A172 (cell line): ENCODE measurements at places on chromosomes 4 and X.

- DNase-seq, result no peak
Measured at GRCh38 chrX:49192722-49193328, 6.7 kb upstream of the PRICKLE3 start.

DNA sequence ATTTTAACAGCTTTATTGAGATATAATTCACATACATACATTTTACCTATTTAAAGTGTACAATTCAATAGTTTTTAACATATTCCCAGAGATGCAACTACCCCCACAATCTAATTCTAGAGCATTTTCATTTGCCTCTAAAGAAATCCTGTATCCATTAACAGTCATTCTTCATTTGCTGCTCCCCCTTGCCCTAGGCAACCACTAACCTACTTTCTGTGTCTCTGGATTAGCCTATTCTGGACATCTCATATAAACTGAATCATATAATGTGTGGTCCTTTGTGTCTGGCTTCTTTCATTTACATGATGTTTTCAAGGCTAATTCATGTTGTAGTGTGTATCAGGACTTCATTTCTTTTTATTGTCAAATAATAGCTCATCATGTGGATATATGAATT is 105.1 kb upstream of the GRPR start:
- DNase-seq, result no peak

DNA sequence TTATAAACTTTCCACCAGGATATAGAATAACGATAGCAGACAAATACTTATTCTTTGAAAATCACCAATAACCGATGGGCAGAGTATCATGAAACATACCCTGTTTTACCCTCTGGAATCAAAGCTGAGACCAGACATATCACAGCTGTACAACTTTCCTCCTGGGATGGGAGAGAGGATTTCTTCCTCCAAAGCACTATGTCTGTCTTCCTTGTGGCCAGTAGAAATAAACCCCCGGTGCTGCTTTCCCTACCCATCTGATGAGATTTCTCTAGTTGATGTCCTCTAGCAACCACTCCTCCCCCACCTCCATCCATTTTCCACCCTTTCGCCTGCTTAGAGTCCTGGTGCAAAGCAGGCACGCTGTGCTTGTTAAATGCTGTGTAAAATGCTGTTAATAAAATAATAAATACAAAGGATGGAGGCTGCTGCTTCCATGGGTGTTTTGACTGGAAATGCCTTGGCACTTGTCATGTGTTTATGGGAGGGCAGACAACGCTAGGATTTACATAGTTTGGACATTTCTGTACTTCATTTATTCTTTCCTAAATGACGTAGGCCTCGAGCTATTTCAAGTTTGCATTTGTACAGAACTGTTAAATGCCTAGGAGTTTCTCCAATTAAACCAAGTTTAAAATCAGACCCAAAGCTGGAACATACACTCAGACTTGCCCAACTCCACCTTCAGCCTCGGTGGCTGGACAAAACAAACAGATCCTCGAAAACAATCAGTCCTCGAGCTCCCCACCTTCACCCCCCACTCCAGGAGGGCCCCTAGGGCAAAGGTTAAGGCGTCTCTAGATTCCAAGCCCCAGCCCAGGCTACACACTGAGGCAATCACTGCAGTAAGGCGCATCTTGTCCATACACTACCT is 10.1 kb downstream of the BCOR start:
- DNase-seq, result no peak

GRCh38 chr4:113423631-113424030 is 337.9 kb downstream of the CAMK2D start:
- peak; percentile 55 for DNase-seq

DNA sequence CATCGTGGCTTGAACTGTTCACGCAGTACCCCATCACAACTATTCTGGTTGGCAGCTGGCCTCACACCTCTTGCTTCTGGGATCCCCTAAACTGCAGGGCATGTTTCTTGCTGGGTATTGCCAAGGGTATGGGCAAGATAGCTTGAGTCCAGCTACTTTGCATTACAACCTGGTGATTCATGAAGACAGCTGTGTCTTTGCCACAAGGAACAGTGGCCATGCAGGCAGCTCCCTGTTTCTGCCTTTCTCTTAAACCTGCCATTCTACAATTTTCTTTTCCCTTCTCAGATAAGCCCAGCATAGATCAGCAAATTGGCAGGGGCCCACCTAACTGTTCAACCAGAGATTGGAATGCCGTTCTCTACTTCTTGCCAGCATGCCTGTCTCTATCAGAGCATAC is 42.8 kb downstream of the TENM3 start:
- DNase-seq, result no peak

DNA sequence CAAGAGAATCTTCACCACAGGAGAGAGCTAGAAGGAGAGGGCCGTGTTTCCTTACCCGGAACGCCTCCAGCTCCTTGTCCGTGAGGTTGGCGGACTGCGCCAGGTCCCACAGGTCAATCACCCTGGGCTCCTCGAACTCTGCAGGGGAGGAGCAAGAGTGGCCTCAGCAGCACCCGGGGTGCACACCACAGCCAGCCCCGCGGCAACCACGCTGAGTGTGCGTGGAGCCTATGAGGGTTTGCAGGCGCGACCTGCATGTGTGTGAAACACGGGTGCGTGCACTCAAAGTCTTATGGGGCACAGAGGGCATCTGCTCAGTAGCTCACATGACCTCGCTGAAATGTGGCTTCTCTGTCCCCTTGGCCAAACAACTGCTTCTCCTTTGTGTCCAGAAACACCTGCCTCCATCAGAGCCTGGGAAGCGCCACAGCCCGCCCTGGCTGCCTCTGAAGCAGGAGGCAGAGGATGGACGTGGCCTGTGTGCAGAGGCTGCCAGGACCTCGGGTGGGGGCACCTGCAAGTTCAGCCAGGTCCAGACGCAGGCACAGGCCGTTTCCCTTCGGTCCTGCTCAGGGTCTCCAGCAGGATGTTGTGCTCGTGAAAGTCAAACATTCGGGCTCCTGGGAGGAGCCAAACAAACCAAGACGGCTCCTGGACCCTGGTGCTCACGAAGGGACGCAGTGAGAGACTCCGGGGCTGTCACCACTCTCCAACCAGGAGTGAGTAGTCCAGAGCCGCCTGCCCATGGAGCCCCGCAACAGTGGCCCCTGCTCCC is 16.0 kb downstream of the LRPAP1 start:
- DNase-seq, result no peak

- no peak for DNase-seq
Measured at GRCh38 chr4:71251261-71251660, 87.6 kb upstream of the SLC4A4 start.

DNA sequence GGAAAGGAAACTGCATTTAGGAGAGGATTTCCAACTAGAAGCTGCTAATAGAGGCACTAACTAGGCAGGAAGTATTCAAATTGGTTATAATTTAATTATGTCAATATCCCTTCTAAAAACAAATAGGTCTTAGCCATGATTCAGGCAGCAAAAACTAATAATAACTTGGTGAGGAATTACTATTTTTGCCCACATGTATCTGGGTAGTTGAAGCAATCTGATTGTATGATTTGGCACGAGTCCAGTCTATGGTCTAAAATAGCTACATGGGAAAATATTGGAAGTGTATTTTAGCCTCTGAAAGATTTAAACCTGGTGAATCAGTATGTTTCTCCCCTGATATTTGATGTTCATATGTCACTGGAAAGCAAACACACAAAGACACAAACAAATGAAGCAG is 62.2 kb downstream of the MFAP3L start:
- DNase-seq, result no peak
